ENCODE measurements at places on chromosomes 7 and 10. TPM values are rescaled to one million over a fixed set of nuclear protein-coding genes. Genes with fewer than 3 reads are reported as not detected.

Gene ALDH18A1
- 24.7 TPM for total RNA-seq

Gene ANKRD30A
- not detected for total RNA-seq

Gene PTPRZ1
- not detected for total RNA-seq

Gene SPDYE2B
- not detected for total RNA-seq

Gene GARIN1A
- total RNA-seq, result 3.4 TPM

Gene CFAP69
- 0.64 TPM for total RNA-seq

Gene EVX1
- total RNA-seq, result not detected

DNA sequence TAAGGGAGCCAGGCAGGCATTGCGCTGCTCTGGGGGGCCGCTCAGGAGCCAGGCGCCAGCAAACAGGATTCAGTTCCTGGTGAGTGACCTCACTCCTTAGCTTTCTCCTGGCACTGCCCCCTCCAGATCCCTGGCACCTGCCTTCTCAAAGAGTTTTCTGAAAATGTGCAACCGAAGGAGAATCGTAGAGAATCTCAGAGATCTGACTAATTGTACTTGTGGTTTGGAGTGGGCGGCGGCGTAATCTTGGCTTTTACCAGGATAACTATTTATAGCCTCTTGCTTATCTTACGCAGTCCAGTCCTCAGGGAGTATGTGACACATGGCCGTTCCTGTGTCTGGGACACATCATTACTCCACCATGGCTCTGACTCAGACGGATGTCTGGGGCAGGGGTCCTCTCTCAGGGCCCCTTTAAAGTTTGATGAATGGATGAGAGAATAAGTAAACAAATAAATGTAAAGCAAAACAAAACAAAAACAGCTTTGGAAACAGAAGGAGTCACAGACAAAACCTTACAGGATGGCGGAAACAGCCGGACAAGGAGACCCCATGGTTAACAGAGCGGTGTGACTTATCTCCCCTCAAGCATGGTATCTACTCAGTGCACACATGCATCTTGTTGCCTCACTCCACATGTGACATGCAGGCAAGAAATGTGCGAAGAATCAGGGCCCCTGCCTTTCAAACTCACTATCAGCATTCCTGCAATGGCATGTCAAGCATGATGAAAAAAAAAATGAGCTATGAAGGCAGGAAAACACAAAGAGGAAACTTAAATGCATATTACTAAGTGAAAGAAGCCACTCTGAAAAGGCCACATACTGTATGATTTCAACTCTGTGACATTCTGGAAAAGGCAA, 99.7 kb downstream of the TNS3 start:
- H3K4me3 ChIP-seq, result no peak overlapping the region
- DNase-seq, result no peak
- H3K36me3 ChIP-seq, result no peaks in the 10 kb centered on the region
- H3K27me3 ChIP-seq, result peaks cover 6% of the 10 kb centered on the region

DNA sequence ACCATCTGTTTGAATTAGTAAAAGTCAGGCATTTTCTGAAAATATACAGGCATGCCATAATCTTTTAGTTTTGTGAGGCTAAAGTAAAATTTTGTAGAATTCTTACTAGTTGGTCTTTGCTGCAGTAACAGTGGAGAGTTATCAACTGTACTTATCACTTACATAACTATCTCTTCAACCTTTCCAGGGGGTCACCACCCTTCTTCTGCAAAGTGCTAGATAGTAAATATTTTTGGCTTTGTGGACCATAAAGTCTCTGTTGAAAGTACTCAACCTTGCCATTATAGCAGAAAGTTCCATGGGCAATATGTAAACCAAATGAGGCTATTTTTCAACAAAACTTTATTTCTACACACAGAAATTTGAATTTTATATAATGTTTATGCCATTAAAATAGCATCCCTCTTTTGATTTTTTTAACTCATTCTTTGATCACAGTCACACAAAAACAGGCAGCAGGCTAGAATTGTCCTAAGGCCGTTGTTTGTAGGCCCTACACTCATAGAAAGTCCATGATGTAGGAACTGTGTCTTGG, 59.5 kb upstream of the KLF6 start:
- no peak overlapping the region for H3K27ac ChIP-seq
- H3K27me3 ChIP-seq, result no peaks in the 10 kb centered on the region
- H3K36me3 ChIP-seq, result no peaks in the 10 kb centered on the region

GRCh38 chr7:119026391-119026790, 801.9 kb downstream of the ANKRD7 start:
- DNase-seq, result no peak
- H3K27me3 ChIP-seq, result no peaks in the 10 kb centered on the region
- H3K4me1 ChIP-seq, result no peaks in the 10 kb centered on the region

- H3K27me3 ChIP-seq, result peaks cover 8% of the 10 kb centered on the region
- no peaks in the 10 kb centered on the region for H3K36me3 ChIP-seq
- no peak overlapping the region for H3K4me3 ChIP-seq
- DNase-seq, result no peak
- H3K27ac ChIP-seq, result no peak overlapping the region
- no peaks in the 10 kb centered on the region for H3K4me1 ChIP-seq
Observed at GRCh38 chr10:127308031-127308430, 111.6 kb upstream of the INSYN2A start.

DNA sequence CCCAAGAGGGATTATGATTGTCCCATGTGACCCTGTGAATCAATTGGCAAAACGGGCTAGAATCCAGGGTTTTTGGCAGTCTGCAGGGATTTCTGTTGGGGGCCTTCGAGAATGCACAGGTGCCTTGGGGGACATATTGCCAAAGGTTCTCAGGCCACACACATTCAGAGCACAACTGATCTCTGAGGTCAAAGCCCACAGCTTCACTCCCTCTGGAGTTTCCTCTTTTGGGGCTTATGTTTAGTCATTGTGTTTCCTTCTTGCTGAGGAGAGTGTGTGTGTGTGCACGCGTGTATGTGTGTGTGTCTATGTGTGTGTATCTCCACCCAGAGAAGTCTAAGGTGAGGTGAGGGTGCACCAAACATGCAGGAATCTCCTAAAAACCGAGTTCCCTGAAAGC, 8.8 kb downstream of the PPIF start:
- no peak for DNase-seq
- no peak overlapping the region for H3K27ac ChIP-seq
- no peaks in the 10 kb centered on the region for H3K4me1 ChIP-seq
- no peaks in the 10 kb centered on the region for H3K27me3 ChIP-seq
- H3K36me3 ChIP-seq, result peaks cover 11% of the 10 kb centered on the region

- H3K36me3 ChIP-seq, result peaks cover 7% of the 10 kb centered on the region
- no peak overlapping the region for H3K27ac ChIP-seq
- no peak for DNase-seq
- no peaks in the 10 kb centered on the region for H3K27me3 ChIP-seq
- H3K4me3 ChIP-seq, result no peak overlapping the region
- no peaks in the 10 kb centered on the region for H3K4me1 ChIP-seq
Observed at GRCh38 chr10:14911801-14912200, 33.1 kb downstream of the SUV39H2 start.

DNA sequence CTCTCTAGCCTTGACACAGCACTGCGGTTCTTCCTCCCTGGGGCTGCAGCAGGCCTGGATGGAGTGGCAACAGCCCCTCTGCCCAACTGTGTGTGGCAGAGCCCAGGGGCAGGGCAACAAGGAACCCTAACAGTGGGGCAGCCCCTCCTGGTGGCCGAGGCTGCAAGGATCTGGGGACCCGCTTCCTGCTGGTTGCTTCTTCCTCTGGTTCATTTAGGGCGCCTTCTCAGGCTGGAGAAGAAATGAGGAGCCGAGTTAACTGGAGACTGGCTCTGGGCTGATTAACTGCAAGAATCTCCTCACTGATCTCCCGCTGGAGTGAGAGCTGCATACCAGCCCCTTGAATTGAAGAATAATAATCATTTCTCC, 80.1 kb upstream of the EMX2 start:
- DNase-seq, result no peak
- no peaks in the 10 kb centered on the region for H3K36me3 ChIP-seq
- no peaks in the 10 kb centered on the region for H3K27me3 ChIP-seq
- no peak overlapping the region for H3K27ac ChIP-seq
- H3K4me1 ChIP-seq, result no peaks in the 10 kb centered on the region
- H3K4me3 ChIP-seq, result no peak overlapping the region

GRCh38 chr7:92641921-92642511, 51.8 kb upstream of the FAM133B start:
- no peaks in the 10 kb centered on the region for H3K36me3 ChIP-seq
- no peak overlapping the region for H3K4me3 ChIP-seq
- peaks cover 22% of the 10 kb centered on the region for H3K4me1 ChIP-seq
- no peaks in the 10 kb centered on the region for H3K27me3 ChIP-seq

GRCh38 chr7:23418046-23418445, 52.2 kb downstream of the IGF2BP3 start:
- H3K4me3 ChIP-seq, result no peak overlapping the region
- peaks cover 10% of the 10 kb centered on the region for H3K4me1 ChIP-seq
- no peak for DNase-seq
- no peak overlapping the region for H3K27ac ChIP-seq

DNA sequence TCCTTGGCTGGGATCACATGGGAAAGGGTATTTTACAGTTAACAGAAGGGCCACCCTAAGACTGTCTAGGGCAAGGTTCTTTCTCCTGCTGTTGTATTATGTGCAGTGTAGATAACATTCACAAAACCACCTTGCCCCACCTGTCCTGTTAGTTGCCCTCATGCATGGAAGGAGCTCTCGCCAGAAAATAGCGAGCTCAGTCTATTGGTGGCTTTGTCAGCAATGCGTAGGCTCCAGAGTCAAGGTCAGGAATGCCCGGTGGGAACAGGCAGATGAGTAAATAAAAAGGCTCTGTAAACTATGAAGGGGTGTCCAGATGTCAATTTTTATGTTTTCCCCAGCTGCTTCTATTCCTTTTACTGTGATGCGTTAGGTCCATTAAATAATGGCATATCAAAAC, 107.1 kb upstream of the WDR11 start:
- H3K4me3 ChIP-seq, result no peak overlapping the region
- H3K36me3 ChIP-seq, result no peaks in the 10 kb centered on the region
- no peaks in the 10 kb centered on the region for H3K4me1 ChIP-seq

- H3K4me3 ChIP-seq, result no peak overlapping the region
- peaks cover 48% of the 10 kb centered on the region for H3K27me3 ChIP-seq
- peaks cover 5% of the 10 kb centered on the region for H3K4me1 ChIP-seq
- H3K36me3 ChIP-seq, result no peaks in the 10 kb centered on the region
Observed at GRCh38 chr7:102291056-102291915, 4.6 kb downstream of the SH2B2 start.

- H3K27ac ChIP-seq, result peak overlapping the region; percentile 89
- DNase-seq, result peak; percentile 12
- H3K36me3 ChIP-seq, result peaks cover 26% of the 10 kb centered on the region
Observed at GRCh38 chr10:14838582-14839304, 637 bp downstream of the HSPA14 start.

GRCh38 chr7:11605749-11606148, 226.2 kb downstream of the THSD7A start:
- H3K27me3 ChIP-seq, result no peaks in the 10 kb centered on the region
- no peak overlapping the region for H3K4me3 ChIP-seq
- DNase-seq, result no peak
- H3K36me3 ChIP-seq, result no peaks in the 10 kb centered on the region
- no peaks in the 10 kb centered on the region for H3K4me1 ChIP-seq
- H3K27ac ChIP-seq, result no peak overlapping the region

DNA sequence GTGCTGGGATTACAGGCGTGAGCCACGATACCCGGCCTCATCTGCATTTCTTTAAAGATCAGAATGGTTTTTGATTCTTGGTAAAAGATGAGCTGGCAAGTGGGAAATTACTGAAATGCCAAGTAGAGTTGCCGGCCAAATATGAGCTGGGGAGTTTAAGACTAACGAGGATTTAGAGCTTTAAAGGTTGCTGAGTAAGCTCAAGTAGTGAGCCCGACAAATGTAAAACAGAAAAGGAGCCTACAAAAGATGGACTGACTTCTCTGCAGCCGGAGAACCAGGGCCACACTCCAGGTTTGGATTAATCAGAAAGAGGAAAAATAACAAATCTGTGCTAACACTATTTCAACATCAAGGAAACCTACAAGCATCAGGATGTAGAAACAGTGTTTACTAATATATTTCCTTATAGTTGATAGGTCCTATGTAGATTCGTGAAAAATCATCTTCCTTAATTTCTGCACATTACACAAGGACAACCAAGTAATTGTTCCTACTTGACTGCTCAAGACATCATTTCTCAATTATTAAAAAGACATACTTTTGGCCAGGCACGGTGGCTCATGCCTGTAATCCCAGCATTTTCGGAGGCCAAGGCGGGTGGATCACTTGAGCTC, 49.6 kb downstream of the MPP7 start:
- no peak overlapping the region for H3K27ac ChIP-seq
- no peak for DNase-seq
- H3K4me3 ChIP-seq, result no peak overlapping the region
- H3K36me3 ChIP-seq, result no peaks in the 10 kb centered on the region
- H3K27me3 ChIP-seq, result no peaks in the 10 kb centered on the region

- H3K27ac ChIP-seq, result no peak overlapping the region
- H3K27me3 ChIP-seq, result no peaks in the 10 kb centered on the region
- peaks cover 34% of the 10 kb centered on the region for H3K4me1 ChIP-seq
- DNase-seq, result no peak
- H3K36me3 ChIP-seq, result no peaks in the 10 kb centered on the region
Observed at GRCh38 chr7:39605087-39605486, 18.3 kb upstream of the RALA start.

GRCh38 chr10:34758447-34758996, 56.6 kb downstream of the PARD3 start:
- H3K4me1 ChIP-seq, result no peaks in the 10 kb centered on the region
- H3K4me3 ChIP-seq, result no peak overlapping the region
- peaks cover 4% of the 10 kb centered on the region for H3K27me3 ChIP-seq
- no peak for DNase-seq
- no peaks in the 10 kb centered on the region for H3K36me3 ChIP-seq

GRCh38 chr10:115829521-115830205, 443.3 kb downstream of the GFRA1 start:
- DNase-seq, result no peak
- no peaks in the 10 kb centered on the region for H3K36me3 ChIP-seq
- H3K27me3 ChIP-seq, result no peaks in the 10 kb centered on the region
- no peaks in the 10 kb centered on the region for H3K4me1 ChIP-seq
- no peak overlapping the region for H3K4me3 ChIP-seq

GRCh38 chr7:1007901-1008300, 24.9 kb downstream of the CYP2W1 start:
- no peak overlapping the region for H3K4me3 ChIP-seq
- no peaks in the 10 kb centered on the region for H3K27me3 ChIP-seq
- H3K4me1 ChIP-seq, result no peaks in the 10 kb centered on the region
- no peak for DNase-seq

Measured in T-cell (primary cell).